AG08396 (cell line): ENCODE measurements at places on chromosomes 16 and 17.

DNA sequence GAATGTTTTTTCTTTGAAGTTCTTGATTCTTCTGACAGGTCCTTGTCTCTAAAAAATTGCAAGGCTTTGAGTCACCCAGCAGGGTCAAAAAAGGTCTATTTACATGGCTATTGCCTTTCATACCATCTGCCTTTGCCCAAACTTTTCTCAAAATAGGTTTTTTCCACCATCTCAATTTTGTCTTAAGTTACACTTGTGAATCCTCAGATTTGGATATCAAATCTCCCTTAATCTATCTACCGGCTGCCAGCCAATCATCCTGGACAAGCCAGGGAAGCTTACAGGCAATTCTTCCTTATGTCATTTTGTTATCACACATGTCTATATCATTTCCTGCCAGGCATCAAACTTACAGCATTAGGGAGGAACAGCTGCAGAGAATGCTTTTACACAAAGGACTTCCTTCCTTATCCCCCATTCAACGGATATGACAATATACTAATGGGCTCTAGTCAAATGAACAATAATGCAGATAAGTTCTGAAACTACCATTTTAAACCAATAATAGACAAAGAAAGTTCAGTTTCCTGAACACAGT lies 104.1 kb upstream of the CORO6 start:
- DNase-seq = no peak

DNA sequence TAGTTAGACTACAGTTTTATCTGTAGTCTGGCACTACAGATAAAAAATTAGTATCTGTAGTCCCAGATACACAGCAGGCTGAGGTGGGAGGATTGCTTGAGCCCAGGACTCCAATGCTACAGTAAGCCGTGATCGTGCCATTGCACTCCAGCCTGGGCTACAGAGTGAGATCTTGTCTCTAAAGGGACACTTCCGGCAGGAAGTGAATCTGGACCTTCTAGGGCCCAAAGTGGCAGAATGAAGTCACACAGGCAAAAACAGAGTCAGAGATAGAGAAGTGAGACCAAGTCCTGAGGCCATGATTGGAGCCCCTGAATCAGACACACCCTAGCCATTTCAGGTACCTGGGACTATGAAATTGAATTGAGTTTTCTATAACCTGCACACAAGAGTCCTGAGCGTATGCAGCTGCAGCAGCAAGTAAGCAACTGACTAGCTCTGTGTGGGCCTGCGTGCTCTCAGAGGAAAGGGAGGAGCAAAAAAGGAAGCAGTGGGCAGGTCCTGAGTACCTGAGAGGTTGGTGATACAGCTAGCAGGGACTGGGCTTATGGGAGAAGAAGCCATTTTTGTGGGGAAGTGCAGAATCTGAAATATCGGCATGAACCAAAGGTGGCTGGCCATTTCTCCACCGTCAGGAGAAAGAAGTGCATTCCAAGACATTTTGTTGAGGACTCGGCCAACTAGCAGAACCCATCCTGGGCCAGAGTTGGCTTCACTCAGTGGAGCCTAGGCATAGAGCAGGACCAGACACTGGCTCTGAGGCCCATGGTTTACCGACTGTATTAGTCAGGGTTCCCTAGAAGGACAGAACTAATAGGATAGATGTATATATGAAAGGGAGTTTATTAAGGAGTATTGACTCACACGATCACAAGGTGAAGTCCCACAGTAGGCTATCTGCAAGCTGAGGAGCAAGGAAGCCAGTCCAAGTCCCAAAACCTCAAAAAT lies 27.2 kb upstream of the BRD7 start:
- DNase-seq = no peak

DNA sequence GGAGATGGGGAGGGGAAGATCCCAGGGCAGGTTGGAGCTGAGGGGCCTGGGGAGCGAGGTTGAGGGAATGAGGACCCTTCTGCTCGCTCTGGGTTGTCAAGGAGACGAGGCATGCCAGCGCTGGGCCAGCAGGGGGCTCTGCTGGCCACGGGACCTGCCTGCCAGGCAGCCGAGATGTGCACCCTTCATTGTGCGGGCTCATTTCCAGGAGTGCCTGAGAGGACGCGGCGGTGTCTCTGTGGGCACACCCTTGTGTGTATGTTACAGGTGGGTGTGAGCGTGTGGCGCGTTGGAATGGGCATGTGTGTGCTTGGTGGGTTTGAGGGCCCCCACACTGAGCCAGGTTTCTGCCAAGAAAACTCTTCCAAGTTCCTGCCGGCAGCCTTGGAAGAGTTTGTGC lies 15.9 kb downstream of the ARHGAP23 start:
- peak; percentile 84 for DNase-seq

- peak; percentile 72 for DNase-seq
These were observed 14.7 kb downstream of the CA7 start for GRCh38 chr16:66858740-66859396.

- DNase-seq = no peak
These were observed 1.8 kb downstream of the CACNG3 start for GRCh38 chr16:24257958-24258357.

GRCh38 chr16:56657555-56658326 lies at the start of gene MT1F:
Gene MT1F (plus strand): TSS chr16:56657959. CDS start chr16:56658059, 100 bp downstream.
- peak; percentile 39 for DNase-seq

DNA sequence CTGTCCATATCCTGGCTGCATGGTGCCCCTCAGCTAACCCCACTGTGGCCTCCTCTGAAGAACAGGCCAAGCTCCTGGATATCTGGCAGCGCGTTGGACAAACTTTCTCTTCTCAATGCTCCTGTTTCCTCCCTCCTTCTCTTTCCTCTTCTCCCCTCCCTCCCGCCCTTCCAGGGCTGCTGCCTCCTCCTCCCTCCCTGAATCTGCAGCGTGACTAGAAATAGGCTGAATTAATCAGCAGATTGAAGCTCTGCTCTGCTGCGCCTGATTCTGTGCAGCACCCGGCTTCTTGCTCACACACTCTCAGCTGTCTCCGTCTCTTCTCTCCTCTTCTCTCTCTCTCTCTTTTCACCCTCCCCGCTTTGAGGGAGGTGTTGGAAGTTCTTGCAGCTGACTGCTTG lies 19.8 kb downstream of the TMEM94 start:
- DNase-seq = peak; percentile 66

- DNase-seq = no peak
These were observed 35.2 kb downstream of the ARHGAP23 start for GRCh38 chr17:38463451-38463858.

- DNase-seq = no peak
These were observed 4.5 kb upstream of the NME4 start for GRCh38 chr16:392450-393030.

DNA sequence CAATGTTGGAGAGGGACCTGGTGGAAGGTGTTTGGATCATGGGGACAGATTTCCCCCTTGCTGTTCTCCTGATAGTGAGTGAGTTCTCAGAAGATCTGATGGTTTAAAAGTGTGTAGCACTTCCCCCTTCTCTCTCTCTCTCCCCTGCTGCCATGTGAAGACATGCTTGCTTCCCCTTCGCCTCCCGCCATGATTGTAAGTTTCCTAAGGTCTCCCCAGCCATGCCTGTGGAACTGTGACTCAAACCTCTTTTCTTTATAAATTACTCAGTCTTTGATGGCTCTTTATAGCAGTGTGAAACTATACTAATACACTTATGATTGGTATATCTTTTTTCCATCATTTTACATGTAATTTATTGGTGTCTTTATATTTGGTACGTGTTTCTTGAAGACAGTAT lies 13.4 kb downstream of the ADGRG5 start:
- no peak for DNase-seq

GRCh38 chr17:73949903-73950592 lies 253.4 kb upstream of the RPL38 start:
- DNase-seq = no peak

DNA sequence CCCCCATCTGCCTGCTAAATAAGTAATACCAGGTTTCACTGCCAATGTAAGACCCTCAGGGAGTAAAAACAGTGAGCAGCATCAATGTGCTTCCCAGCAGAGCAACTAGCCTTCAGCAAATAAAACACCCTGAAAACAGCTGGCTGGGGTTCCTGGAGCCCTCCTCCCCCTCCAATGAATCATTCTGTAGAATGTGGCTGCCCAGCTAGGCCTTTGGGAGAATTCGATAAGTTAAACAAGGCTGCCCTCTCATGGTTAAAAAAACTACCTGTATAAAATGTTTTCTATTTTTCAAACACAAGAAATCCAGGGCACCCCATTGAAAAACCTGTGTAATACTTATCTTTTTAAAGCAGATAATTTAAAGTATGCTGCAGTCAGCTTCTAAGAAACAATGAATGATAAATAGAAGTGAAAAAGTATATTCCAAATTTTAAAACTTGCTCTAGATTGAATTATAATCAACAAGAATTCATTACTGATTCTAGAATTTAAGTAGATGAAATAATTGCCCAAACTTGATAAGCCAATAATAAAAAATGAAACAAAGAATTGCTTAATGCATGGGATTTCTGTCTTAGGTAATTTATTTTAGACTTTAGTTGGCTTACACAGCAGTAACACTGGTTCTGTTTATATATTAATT lies 9.4 kb upstream of the TOM1L1 start:
- peak; percentile 84 for DNase-seq

DNA sequence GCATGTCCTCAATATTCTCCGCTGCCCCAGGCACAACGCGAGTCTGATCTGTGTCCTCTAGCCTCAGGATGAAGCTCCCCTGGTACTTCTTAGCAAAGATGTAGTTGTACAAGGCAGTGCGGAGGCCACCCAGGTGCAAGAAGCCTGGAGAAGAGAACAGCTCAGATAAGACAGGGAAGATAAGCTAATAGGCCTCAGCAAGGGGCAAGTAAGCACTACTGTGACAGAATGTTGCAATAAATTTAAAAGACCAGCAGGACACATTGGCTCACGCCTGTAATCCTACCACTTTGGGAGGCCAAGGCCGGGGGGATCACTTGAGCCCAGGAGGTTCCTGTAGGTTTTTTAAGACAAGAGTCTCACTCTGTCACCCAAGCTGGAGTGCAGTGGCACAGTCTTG lies 5.0 kb downstream of the EARS2 start:
- no peak for DNase-seq

DNA sequence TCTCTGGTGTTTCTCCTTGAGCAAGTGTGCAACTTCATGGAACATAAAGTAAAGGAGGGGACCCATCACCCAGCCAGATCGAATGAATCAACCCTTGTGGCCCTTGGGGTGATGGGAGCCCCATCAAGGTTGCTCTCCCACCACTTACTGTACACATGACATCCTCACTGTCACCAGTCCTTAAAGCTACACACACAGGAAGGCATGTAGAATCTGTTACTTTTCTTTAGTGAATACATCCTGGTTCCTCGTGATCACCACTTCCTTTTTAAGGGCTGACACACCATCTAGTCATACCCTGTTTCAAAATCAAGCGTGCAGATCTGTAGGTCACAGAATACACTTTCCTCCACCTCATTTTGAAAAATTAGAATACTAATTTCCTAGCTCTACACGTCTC lies 22.6 kb upstream of the MPHOSPH6 start:
- peak; percentile 61 for DNase-seq

DNA sequence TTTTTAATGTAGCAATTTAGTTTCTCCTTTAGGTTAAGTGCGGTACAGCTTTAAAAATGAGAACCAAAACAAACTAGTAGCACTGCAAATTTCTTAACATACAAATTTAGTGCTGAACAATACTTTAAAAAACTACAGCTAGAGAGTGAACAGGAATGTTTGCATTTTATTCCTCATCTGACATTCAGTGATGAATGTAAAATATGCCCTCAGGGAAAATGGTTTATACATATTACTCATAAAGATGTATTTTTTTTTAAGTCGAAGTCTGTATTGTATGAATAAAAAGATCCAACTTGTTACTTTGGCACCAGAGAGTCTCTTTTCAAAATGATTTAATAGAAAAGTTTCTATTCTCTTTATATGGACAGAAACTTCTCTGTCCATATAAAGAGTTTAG lies 96.8 kb downstream of the BRIP1 start:
- no peak for DNase-seq

GRCh38 chr17:69141431-69142174 lies at the start of gene ABCA6:
Gene ABCA6 (minus strand): TSS chr17:69141895. CDS start chr17:69140703, 1,192 bp downstream.
- peak; percentile 10 for DNase-seq

DNA sequence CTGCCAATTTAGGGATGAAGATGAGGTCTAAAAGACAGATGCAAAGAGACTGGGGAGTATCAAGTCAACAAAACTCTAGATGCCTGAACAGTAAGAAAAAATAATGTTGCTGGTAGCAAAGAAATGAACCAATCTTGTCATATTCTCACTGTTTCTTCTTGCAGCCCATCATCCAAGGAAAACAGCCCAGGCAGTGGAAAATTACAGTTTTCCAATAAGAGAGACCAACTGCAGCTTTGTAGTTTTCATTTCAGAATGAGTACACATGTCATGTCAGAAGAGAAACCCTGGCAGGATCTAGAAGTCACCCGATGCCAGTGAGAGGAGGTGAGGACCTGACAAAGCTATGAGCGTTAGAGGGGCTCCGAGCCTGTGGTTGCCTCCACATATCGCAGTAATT lies 500.4 kb upstream of the PSMD7 start:
- no peak for DNase-seq

- no peak for DNase-seq
These were observed 21.2 kb upstream of the CYTH1 start for GRCh38 chr17:78803186-78803845.

- DNase-seq = peak; percentile 42
These were observed 28.7 kb downstream of the GSE1 start for GRCh38 chr16:85641776-85642176.

DNA sequence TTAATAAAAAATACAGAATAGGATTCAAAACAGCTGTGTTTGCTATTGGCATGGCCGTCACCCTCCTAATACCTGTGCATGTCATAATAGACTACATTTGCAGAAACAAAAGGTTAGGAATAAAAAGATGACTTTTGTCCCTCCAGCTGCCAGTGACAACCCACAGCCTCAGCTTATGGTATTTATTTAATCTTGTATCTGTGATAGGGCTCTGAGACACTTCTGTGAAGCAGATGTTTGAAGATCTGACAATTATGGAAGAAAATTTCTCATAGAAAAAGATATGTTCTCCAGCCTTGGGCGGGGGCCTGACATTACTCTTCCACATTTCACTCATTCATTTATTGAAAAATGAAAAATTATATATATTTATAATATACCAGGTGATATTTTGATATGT lies 62.2 kb downstream of the PITPNC1 start:
- no peak for DNase-seq

GRCh38 chr16:86634292-86634691 lies 55.9 kb downstream of the FOXL1 start:
- DNase-seq = peak; percentile 47

- DNase-seq = no peak
These were observed 3.8 kb upstream of the ZFP90 start for GRCh38 chr16:68535331-68535730.

GRCh38 chr16:27330542-27330941 lies 16.8 kb downstream of the IL4R start:
- peak; percentile 77 for DNase-seq
